ENCODE measurements at places on chromosomes 2 and 18. TPM values are rescaled to one million over a fixed set of nuclear protein-coding genes. Genes with fewer than 3 reads are reported as not detected.

- DNase-seq, result no peak
These were observed 70.5 kb downstream of the KCNG2 start for GRCh38 chr18:79868168-79868784.

- DNase-seq, result no peak
These were observed 159.7 kb upstream of the LRRTM1 start for GRCh38 chr2:80464275-80464674.

- DNase-seq, result no peak
These were observed 423.5 kb upstream of the ZEB2 start for GRCh38 chr2:144943293-144943941.

GRCh38 chr2:31207790-31208189, 9.5 kb downstream of the CAPN14 start:
- DNase-seq, result no peak

- no peak for DNase-seq
These were observed 55.0 kb downstream of the ANKRD44 start for GRCh38 chr2:197255543-197255942.

GRCh38 chr2:862355-862687, 88.3 kb upstream of the SNTG2 start:
- DNase-seq, result no peak

- DNase-seq, result no peak
These were observed 136.9 kb upstream of the EPAS1 start for GRCh38 chr2:46160326-46160725.

- DNase-seq, result no peak
These were observed 320.5 kb downstream of the DPP10 start for GRCh38 chr2:114762986-114763385.

- DNase-seq, result no peak
These were observed 75.4 kb upstream of the MAP4K3 start for GRCh38 chr2:39512434-39512935.

- no peak for DNase-seq
These were observed 281.8 kb downstream of the GULP1 start for GRCh38 chr2:188573453-188573852.

CNGA3 gene
- 0.16 TPM for total RNA-seq

FBXO36 gene
- total RNA-seq, result 1.1 TPM

PID1 gene
- 3.5 TPM for total RNA-seq

RGPD5 gene
- total RNA-seq, result 33.3 TPM

INHA gene
- total RNA-seq, result 0.94 TPM

All from pancreas (tissue), 10 donors.